ENCODE measurements at places on chromosomes 1 and 21.
A peak's percentile ranks its signal among the peaks of the same experiment; 100 is the strongest.

DNA sequence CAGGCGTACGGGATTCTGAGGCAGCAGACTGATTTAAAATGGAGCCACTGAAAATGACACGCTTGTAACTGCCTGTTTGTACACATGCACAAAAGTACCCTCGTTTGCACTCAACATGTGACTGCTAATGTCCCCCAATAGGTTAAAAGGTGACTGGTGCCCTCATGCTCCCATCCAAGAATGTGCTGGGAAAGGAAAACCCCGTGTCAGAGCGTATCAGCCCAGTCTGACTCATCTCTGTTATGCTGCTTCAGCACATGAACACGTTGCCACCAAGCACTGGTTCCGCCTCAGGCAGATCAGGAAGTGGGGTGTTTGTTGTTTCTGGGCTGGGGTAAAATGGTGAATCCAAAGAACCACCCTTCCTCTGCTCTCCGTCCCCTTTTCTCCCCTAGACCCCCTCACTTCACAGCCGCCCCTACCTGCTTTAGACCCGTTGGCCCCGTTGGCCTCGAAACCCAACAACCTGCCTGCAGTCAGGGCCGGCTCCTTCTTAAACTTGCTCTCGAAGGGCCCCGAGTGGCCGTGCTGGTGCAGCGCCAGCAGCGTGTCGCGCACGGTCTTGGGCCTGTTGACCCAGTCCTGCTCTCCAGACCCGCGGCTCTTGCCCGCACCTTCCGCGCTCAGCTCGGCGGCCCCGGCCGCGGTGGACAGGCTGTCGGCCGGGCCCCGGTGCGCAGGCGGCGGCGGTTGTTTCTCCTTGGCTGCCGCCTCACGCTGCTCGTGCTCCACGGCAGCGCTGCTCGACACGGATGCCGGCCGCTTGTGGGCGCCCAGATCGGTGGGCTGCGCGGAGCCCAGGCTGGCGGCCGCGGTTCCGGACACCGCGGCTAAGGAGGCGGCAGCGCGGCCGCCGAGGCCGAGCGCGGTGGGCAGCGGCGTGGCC is 1.7 kb downstream of the IRF2BP2 start:
- DNase-seq: peak; percentile 93

- no peak for DNase-seq
These were observed 15.3 kb downstream of the CRYBG2 start for GRCh38 chr1:26338670-26339069.

DNA sequence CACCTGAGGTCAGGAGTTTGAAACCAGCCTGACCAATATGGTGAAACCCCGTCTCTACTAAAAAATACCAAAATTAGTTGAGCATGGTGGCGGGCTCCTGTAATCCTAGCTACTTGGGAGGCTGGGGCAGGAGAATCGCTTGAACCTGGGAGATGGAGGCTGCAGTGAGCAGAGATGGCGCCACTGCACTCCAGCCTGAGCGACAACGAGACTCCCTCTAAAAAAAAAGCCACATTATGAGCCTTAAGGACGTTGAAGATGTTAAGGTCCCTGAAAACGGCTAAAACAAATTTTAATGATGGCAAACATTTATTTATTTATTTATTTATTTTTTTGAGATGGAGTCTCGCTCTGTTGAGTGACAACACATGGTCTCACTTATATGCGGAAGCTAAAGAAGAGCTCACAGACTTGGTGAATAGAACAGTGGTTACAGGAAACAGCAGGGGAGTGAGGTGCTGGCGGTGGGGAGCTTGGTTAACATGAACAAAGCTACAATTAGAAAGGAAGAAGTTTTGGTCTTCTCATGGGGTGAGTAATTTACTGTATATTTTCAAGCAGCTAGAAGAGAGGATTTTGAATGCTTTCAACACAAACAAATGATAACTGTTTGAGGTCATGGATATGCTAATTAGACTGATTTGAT is 47.1 kb downstream of the TCP10L start:
- no peak for DNase-seq

GRCh38 chr1:56191369-56191768 is 388.0 kb downstream of the PLPP3 start:
- DNase-seq: no peak

- DNase-seq: no peak
These were observed 19.3 kb downstream of the TRMT13 start for GRCh38 chr1:100152271-100152670.

- DNase-seq: no peak
These were observed 186.4 kb downstream of the ZBTB18 start for GRCh38 chr1:244237445-244237844.

DNA sequence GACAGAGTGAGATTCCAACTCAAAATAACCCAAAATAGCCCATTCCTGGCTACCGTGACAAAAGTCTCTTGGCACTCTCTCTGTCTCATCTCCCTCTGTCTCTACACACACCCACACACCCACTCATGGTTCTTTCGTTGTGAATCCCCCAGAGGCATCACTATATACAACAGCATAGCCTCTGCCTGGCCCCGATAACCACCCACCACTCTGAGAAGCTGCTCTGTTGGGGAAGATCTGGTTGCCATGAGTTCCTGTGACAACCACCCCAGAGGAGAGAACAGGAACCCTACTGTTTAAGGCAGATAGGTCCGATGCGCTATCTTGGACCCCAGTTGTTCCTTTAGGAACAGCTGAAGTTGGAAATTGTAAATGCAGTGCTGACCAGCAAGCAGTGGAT is 70.4 kb upstream of the LYST start:
- no peak for DNase-seq

DNA sequence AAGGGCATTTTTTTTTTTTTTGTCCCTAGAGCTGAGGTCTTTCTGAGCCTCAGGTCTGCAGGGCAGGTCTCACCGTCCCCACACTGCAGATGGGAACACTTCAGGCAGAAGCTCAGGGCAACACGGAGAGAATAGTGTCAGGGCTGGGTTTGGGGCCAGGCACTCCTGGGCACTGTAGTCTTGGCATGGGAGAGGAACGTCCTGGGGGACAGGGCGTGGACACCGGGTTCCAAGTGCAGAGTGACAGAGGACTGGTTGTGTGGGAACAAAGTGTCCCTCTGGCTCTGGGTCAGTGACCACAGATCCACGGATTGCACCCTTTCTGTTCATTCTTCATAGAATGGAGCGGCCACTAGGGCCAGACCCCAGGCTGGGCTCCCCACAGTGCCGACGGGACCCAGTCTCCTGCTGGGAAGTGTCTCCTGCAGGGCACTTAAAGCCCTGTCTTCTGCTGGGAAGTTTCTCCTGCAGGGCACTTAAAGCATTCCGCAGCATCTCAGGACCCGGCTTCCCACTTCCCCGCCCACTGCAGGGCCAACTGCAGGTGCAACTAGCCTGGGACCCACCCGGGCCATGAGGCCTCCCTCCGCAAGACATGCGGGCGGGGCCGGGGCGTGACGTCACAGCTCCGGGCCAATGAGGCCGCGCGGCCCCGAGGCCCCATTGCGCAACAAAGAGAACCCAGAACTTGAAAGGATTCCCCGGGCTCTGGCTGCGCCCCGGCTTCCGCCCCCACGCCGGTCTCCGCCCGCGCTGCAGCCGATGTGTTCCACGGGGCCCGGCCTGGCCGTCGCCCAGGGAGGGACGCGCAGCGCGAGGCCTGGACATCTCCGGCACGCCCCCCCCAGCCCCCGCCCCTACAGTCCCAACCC is 1.2 kb downstream of the GPR153 start:
- peak; percentile 83 for DNase-seq

GRCh38 chr1:53369034-53369750 is 41.3 kb upstream of the LRP8 start:
- DNase-seq: no peak

GRCh38 chr21:41630249-41630648 is 122.3 kb upstream of the TMPRSS2 start:
- DNase-seq: no peak

DNA sequence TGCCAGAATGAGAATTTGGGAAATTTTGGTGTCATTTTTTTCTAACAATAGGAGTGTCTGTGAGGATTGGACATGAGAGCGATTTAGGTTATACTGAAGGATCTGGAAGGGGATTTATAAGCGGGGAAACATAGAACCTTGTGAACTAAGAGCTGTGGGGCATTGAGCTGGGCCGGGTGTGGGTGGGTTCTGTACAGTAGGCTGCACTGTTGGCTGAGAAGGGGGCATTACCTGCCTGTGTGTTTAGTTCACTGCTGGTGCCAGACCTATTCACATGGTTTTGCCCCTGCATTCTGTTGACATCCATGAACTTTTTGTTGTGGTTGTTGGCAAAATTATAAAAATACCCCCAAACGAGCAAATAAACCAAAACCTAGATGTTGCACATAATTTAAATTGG is 8.8 kb downstream of the PBX1 start:
- DNase-seq: no peak

- no peak for DNase-seq
These were observed 56.7 kb downstream of the PTPN14 start for GRCh38 chr1:214494706-214495105.

DNA sequence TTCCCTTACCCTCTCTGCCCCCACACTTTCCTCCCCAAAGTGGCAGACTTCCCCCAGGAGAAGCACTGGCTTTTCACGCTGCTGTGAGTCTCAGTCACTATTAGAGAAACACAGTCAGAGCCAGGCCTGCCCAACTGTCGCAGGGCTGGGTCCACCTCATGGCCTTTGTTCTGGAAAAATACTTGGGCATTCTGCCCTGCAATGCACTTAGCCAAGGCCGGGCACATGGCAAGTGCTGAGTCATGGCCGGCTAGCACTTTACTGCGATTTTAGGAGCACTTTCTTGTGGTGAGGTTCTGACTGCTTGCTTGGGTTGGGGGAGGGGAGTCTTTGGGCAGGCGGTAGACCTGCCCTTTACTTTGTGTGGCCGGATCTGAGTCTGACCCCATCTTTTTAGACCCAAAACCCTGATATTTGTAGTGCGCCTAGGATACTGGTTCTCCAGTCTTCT is 7.7 kb downstream of the EPHX1 start:
- DNase-seq: peak; percentile 28

GRCh38 chr1:228075801-228076271 is 6.7 kb upstream of the ARF1 start:
- DNase-seq: no peak

GRCh38 chr1:38481871-38482826 is 377.4 kb downstream of the RRAGC start:
- DNase-seq: no peak

GRCh38 chr21:44556879-44557278 is 1.7 kb downstream of the KRTAP10-3 start:
- no peak for DNase-seq

DNA sequence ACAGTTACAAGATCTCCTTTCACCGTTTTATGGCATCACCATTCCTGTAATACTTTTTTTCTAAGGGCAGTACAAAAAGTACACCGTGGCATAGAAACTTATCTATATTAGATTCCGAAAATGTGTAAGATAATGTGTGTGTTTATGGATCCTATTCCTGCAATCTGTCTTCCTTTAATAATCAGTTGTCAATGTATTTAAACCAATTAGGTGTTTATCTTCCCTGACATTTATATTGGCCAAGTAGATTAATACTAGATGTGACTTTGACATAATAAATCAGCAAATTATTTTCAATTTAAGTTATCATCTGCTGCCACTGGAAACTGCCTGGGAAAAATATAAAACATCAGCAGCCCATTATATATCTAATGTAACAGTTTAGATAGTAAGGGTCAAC is 770.3 kb upstream of the ADGRL2 start:
- DNase-seq: no peak

DNA sequence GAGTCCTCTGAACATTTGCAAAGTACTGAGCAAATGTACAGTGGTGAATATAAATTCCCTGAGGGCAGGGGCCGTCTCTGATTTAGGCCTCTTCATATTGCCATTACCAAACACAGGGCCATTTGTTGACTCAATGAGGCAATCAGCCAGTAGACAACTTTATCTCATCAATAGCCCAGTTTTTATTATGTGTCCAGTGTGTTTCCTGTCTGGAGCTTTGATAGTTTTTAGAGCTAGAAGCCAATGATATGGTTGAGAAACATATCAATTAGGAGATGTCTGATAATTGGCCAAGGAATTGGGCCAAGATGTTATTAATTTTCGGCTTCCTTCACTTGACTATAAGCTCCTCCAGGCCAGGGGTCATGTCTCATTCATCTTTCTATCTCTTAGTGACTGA is 163.0 kb downstream of the ROR1 start:
- DNase-seq: no peak

- DNase-seq: no peak
These were observed 7.8 kb downstream of the ABCD3 start for GRCh38 chr1:94425821-94426484.

DNA sequence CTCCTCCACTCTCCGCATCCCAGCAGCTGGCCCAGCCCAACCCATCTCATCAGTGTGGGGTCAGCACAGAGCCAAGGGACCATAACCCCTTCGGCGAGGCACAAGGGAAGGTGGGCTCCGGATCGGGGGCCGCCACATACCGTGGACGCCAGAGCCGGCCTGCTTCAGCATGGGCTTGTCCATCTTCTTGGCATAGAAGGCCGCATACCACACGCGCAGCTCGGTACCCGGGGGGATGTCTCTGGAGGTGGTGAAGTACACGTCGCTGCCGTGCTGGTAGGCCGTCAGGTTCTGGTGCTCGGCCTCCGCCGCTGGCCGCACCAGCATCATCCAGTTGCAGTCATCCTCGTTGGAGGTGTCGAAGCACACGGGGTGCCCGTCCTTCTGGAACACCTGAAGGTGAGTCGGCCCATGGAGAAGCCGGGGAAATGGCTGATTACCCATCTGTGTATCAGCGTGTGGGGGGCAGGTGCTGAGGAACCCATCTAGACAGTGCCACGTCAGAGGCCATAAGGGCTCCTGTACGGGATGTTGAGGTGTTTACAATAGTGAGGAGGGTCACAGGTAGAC is 24.6 kb downstream of the PRDM15 start:
- DNase-seq: no peak

- DNase-seq: peak; percentile 42
These were observed 37.1 kb upstream of the NBL1 start for GRCh38 chr1:19606817-19607642.

DNA sequence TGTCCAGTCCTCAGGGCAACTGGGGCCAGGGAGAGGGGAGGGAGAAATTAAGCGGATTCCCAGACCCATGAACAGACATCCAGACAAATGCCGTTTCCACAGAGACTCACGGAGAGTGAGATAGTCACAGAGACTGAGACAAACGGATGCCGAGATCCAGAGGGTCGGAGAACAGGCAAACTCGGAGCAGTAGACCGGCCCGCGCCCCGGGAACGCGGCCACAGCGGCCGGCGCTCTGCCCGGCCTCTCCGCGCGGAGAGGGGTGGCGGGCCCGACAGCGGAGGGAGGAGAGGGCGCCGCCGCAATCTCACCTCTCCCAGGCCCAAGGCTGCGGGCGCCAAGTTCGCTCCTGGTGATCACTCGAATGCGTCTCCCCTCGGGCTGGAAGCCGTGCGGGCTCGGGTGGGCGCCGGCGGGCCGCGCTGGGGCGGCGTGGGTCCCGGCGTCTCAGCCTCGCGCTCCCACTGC is 831 bp upstream of the FOXD2 start:
- no peak for DNase-seq

All from activated CD4-positive, alpha-beta T cell treated with anti-CD3 and anti-CD28 coated beads, Interleukin-2, amount 50 U/mL, for 16 hours (primary cell).